ENCODE measurements at places on chromosomes 13 and 19.

- DNase-seq, result no peak
These were observed 819.2 kb downstream of the LIG4 start for GRCh38 chr13:107395927-107396662.

DNA sequence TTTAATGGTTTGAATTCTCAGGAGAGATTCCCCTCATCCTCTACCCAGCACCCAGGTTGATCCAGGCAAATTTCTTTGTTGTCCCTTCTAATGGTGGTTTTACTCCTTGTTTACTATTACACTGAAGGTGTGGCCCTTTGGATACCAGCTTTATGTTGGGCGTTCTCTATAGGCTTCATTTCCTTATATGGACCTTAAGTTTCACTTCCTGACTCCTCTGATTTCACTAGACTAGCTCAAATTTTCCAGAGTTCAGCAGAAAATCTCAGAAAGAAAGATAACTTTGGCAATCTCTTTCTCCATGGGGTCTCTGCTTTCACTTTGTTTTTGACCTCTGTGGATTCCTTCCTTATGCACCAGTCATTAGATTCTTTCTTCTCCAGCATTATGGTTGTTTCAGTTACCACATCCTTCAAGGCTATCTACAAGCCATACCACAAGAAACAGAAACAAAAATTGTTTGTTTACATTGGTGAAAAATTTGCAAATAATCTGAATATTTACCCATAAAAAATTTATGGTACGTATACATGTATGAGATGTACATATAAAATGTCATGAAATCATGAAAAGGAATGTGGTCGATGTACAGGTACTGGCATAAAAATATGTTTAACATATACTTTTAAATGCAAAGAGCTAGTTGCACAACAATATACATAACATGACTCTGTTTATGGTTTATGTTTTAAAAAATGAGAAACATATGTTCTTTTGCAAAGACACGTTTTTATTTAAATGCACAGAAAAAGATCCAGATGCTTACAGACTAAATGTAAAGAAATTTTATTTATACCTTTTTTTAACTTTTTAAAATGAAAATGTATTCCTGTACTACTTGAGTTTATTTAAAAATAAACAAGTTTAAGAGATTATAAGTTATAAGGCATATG lies 212.6 kb downstream of the LACC1 start:
- no peak for DNase-seq

DNA sequence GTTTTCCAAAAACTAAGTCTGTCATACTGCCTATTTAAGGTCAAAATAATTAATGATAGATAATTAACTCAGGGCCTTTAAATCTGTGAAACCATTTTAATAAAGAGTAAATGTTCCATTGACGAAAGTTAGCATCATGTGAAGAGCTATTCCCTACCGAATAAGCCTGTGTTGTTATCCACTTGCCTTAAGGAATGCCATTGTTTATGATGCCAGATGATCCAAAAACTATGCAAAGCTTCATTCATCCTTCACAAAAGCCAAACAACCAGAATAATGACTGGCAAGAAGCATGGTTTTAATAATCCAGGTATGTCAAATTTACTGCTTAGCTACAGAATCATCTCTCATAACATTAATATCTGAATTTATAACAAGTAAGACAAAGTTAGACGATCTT lies 6.5 kb upstream of the GPC6 start:
- DNase-seq, result no peak

DNA sequence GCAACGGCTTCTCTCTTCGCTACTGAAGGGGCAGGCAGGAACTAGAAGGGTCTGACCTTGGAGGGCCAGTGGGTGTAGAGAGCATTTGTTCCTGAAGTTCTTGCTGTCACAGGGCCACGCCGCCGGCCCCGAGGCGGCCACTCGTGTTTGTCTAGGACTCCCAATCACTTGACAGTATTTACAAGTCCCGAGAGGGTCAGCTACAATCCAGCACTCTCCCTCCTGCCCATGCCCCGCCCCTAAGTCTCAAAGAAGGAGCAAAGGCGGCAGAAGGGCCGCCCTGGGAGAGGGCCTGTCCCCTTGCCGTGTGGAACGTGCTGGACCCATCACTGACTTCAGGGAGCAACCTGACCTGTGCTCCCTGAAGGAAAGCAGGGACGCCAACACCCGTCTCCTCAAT lies 118.5 kb downstream of the STK24 start:
- DNase-seq, result no peak

DNA sequence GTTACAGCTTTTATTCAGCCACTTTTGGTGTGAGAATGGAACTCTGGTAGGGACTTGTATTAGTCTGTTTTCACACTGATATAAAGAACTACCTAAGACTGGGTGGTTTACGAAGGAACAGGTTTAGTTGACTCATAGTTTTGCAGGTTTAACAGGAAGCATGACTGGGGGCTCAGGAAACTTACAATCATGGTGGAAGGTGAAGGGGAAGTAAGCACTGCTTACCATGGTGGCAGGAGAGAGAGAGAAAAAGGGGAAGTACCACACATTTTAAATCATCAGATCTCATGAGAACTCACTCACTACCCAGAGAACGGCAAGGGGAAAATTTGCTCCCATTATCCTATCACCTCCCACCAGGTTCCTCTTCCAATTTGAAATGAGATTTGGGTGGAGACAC lies 942.2 kb downstream of the PCDH17 start:
- no peak for DNase-seq

- peak; percentile 32 for DNase-seq
These were observed 66.8 kb downstream of the TEX29 start for GRCh38 chr13:111387026-111387871.

GRCh38 chr13:33918199-33918932 lies 100.4 kb downstream of the RFC3 start:
- DNase-seq, result no peak

- no peak for DNase-seq
These were observed 87.6 kb upstream of the MBNL2 start for GRCh38 chr13:97134364-97135095.

- no peak for DNase-seq
These were observed 3.6 kb upstream of the ADAMTSL5 start for GRCh38 chr19:1516395-1516753.

GRCh38 chr13:47310401-47310800 lies 413.5 kb upstream of the HTR2A start:
- DNase-seq, result no peak

DNA sequence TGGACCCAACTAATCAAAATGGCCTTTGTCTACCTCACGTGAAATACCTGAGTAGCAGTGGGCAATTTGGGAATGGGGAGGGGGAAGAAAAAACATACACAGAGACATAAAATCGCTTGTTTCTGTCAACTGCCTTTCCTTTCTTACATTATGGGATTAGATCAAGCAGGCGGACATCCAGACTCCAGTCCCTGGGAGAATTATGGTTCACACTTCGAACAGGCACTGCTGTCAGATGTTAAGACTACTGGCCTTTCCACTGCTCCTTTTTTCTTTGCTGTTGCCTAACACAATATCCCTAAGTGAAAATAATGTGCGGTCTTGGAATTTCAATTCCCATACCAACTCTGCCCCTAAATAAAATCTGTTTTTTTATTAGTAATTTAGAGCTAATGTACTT lies 1719.7 kb upstream of the SLC10A2 start:
- no peak for DNase-seq

GRCh38 chr13:107035778-107036177 lies 467.8 kb upstream of the ARGLU1 start:
- DNase-seq, result no peak

DNA sequence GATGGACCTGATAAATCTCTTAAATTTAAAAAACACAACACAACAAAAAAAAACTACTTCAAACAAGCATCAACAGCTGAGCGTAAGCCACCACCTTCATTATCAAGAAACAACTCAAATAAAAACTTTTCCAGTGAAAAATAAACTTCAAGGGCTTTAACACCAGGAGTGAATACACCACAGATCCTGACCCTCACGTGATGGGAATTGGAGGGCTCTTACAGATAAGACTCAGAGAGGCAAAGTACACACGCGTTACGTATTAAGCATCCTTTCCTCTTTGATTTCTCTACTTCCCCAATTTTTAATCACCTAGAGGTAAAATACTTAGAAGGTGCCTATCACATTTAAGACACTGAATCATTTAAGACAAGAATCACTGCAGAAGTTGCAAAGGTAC lies 573 bp upstream of the STARD13 start:
- DNase-seq, result no peak

GRCh38 chr19:30780456-30780855 lies 408.3 kb downstream of the ZNF536 start:
- DNase-seq, result no peak

- DNase-seq, result no peak
These were observed 731.5 kb downstream of the SLITRK1 start for GRCh38 chr13:83150616-83151307.

GRCh38 chr13:31105020-31105795 lies 56.5 kb downstream of the HSPH1 start:
- DNase-seq, result no peak

DNA sequence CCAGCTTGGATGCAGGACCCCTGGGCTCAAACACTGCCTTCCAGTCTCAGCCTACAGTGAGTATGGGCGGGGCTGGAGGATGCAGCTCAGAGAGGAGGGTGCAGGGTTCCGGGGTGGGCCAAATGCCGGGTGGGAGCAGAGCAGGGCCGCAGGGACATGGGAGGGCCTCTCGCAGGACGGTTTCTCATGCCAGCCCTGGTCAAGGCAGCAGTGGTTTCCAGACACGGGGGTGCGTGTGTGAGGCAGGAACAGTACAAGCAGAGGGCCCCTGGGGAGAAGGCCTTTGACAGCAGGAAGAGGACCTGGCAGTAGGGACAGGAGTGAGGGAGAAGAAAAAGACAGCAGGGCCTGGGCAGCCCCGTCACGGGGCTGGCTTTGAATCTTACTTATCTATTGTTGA lies 34.1 kb downstream of the CRTC1 start:
- no peak for DNase-seq

DNA sequence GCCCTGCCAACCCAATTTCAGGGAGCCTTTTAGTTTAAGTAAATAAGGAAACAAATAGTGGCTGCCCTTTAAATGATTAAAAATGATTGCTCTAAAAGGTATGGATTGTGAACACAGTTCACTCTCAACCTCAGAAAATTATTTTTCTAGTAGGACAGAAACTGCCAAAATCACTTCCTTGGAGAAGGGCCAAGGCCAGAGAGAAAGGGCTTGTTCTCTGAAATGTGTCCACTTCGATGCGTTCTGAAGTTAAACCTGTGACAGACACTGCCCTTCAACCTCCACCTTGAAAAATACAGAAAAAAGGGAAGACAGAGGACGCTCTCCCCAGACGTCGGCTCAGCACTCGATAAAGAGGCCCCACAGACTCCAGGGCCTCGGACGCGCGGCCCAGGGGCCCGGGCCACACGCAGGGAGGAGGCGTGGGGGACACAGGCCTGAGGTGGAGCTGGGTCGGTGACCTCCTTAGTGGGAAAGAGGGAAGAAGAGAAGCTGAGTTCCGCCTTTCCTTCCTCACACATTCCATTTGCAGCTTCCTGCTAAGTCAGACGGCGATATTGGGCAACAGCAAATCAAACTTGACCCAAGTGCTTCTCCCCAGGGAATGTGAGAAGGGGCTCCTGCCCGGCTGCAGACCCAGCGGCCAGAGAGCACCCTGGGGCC lies 63.6 kb downstream of the RASA3 start:
- no peak for DNase-seq

GRCh38 chr13:30463787-30464495 lies 1.8 kb downstream of the HMGB1 start:
- DNase-seq, result peak; percentile 89

DNA sequence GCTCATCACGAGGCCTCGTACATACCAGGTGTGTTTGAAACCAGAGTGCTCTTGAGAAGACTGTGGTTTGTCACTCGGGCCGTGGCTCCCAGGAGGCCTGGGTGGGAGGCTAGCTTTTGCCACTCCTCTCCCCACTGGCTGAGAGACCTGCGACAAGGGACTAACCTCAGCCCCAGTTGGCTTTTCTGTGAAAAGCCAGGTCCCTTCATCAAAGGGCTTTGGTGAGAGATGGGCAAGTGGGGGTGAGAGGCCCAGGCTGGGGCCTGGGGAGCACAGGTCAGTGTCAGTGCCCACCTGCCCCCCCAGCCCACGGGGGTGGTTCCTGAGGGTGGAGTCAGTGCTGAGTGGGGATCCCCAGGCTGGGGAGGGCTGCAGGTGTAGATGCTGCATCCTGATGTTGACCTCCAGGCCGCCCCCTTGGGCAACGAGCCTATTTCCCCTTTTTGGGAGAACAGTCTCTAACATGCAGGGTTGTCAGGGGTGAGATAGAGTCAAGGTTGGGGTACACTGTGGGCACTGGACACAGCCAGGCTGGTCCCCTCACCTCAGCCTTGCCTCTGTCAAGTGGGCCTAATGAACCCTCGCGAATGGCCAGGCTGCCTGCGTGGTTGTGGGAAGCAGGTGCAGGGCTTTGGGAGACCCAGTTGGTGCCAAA lies 661 bp downstream of the KCNJ14 start:
- no peak for DNase-seq

DNA sequence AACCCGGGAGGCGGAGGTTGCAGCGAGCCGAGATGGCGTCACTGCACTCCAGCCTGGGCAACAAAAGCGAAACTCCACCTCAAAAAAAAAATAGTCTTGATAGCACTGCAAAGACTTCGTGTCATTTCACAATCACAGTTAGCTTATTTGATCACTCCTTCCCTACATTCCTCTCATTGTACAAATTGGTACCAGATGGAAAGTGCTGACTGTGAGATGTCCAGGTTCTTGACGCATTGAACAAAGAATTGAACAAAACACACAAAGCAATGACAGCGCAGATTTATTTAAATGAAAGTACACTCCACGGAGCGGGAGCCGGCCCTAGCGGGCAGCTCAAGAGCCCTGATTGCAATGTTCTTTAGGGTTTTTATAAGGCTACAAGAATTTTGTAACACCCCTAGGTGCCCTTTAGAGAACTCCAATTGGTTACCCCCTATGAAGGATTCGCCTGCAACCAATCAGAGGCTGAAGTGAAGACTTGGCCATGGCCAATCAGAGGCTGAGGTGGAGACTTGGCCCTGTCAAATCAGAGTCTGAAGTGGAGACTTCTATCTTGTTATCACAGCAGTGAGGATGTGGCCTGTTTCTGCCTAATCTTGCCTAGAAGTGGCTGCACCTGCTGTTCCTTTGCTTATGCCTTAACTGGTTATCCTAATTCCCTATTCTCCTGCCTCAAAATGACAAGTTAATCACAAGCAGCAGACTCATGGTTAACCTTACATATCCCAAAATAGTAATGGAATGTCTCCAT lies 16.7 kb downstream of the ZNF556 start:
- DNase-seq, result no peak

- no peak for DNase-seq
These were observed 221.8 kb downstream of the ENOX1 start for GRCh38 chr13:43564952-43565351.

DNA sequence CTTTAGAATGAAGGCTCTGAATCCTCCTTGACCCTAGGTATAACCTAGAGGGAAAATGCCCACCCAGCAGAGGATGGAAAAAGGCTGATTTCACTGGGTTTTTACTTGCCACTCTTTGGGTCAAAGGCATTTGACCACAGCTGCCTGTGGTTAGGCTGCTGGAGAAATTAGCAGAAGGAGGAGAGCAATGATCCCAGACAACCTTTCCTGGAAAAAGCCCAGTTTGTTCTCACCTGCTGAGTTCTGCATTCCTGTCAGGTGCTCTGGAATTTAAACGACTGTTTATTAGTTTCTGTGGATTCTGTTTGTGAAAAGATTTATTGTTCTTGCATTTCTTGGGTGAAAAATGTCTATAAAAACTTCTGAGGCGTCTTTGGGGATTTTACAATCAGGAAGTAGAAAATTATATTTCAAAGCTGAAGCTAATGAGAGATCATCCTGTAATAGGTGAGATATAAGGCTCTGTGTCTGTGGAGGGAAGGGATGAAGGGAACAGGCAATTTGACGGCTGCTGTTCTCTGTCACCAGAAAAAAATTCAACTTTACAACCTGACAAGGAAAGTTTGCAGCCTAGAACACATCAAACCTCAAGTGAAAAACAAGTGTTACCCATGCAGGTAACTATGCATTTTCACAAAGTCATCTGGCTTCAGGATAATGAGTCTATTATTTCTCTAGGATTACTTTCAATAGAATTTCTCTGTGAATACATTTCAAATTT lies 519.7 kb downstream of the DIAPH3 start:
- DNase-seq, result no peak
